ENCODE measurements at places on chromosomes 5 and 9. TPM values are rescaled to one million over a fixed set of nuclear protein-coding genes. Genes with fewer than 3 reads are reported as not detected.

- DNase-seq: no peak
These were observed 44.9 kb upstream of the SNCAIP start for GRCh38 chr5:122267185-122267584.

DNA sequence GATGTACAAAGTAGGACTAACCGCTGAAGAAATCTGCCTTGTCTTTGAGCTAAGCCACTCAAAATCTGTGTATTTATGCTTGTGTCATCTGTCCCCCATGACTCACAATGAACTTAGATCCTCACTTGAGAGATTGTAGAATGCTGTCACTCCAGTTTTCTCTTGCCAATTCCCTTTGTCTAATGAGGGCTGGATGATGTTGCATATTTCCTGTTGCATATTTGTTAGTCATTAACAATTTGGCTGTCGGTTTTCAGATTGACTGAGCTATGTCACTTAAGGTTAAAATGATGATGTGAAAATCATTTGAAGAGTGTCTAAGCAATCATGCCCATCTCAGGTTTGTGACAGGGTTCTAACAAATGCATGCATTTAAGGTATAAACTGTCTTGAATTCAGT, 481.7 kb downstream of the CDH10 start:
- DNase-seq: no peak

GRCh38 chr5:40619421-40619820, 60.3 kb upstream of the PTGER4 start:
- no peak for DNase-seq

DNA sequence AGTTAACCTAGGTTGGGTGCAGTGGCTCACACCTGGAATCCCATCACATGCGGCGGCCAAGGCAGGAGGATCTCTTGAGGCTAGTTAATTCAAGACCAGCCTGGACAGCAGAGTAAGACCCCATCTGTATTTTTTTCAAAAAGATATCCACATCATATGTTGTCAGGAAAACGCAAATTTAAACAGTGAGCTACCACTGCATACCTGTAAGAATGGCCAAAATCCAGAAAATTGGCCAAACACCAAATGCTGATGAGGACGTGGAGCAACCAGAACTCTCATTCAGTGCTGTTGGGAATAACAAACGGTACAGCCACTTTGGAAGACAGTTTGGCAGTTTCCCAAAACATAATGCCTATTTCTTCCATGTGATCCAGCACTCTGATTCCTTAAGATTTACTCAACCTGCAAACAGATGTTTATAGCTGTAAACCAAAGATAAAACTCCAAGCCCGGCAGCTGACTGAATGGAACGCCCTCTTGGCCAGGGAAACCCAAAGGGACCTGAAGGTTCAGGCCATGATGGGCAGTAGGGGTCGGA, 12.4 kb downstream of the CEL start:
- no peak for DNase-seq

- no peak for DNase-seq
These were observed 240.3 kb downstream of the FANCC start for GRCh38 chr9:95077053-95077765.

GRCh38 chr5:26649000-26649399, 389.4 kb downstream of the CDH9 start:
- DNase-seq: no peak

DNA sequence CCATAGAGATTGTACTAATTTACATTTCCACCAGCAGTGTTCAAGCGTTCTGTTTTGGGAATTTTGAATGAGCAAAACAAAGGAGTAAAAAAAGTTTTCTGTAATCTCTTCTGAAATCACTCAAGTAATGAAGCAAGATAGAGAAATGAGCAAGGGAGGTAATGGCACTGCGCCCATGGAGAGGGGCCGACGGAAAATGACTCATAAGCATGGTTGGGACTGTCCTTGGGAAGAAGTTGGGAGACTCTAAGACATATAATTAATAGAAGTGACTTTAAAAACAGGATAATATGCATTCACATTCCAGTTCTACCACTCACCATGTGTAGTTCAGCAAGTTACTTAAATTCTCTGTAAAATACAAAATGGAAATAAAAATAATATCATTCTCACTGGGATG, 62.5 kb upstream of the C5orf46 start:
- no peak for DNase-seq

- no peak for DNase-seq
These were observed 3.6 kb downstream of the SMC5 start for GRCh38 chr9:70262366-70262765.

GRCh38 chr5:150061538-150061995, 24.8 kb downstream of the CSF1R start:
- no peak for DNase-seq

DNA sequence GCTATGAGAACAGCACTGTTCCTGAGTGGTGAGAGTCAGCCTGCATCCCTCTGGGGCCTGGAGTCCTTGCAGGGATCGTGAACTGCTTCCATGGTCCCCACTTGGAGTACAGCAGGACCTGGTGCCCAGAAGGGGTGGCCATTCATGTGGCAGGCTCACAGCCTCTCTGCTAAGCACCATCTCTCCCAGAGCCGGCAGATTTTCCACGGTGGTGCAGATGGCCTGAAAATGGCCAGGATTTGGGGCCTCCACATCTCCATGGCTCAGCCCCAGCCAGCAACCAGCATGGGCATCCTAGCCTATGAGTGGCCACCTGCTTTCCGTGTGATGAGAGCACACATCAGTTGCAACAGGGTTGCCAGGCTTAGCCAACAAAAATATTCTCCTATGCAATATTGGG, 33.9 kb upstream of the SEMA4D start:
- no peak for DNase-seq

- DNase-seq: no peak
These were observed 40.7 kb upstream of the S1PR3 start for GRCh38 chr9:88950341-88951154.

GRCh38 chr9:130666393-130667119, 2.2 kb downstream of the PRDM12 start:
- no peak for DNase-seq

DNA sequence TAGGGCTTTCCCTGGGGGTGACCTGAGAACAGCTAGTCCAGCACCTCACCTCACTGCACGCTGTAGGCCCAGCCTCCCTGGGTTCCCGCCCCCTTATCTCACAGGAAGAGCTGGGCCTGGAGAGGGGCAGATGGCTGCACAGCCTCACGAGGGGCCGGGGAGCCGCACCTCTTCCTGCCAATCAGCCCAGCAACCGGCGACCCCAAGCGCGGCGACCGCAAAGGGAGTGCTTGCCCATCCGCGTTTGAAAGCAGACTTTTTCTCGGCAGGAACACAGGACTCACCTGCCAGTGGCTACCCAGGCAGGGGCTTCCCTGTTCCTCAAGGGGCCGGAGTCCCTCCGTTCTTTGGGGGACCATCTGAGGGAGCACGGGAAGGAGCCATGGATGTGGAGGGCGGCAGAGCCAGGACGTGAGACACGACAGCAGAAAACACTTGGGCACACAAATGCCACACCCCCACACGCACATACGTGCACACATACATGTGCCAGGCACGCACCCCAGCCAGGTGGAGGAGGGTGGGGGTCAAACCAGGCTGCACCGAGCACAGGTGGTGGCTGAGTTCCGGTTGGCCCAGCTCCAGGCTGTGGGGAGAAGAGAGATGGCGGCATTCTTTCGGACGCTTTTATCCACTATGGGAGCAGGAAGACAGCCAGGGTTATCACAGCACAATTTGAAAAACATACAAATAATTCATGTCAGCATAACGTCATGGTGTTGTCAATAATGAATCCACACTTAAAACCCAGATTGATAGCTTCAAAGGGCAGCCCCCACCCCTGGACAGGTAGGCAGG, 11.3 kb downstream of the TMEM250 start:
- no peak for DNase-seq

GRCh38 chr9:75120686-75121085, 32.4 kb downstream of the OSTF1 start:
- DNase-seq: no peak

- no peak for DNase-seq
These were observed 22.7 kb downstream of the RCL1 start for GRCh38 chr9:4815381-4815956.

DNA sequence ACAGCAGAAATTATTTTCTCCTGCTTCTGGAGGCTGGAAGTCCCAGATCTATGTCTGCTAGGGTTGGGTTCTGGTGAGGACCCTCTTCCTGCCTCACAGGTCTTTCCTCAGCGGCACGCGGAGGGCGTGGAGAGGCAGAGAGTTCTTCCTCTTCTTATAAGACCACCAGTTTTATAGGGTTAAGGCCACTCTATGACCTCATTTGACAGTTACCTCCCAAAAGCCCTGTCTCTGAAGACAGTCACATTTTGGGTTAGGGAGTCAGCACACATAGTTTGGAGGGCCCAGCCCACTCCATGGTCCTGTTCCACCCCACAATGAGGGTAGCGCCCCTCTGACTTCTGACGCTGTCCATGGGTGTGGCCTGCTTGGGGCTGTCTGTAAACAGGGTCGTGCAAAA, 46.7 kb downstream of the TRIP13 start:
- DNase-seq: no peak

DNA sequence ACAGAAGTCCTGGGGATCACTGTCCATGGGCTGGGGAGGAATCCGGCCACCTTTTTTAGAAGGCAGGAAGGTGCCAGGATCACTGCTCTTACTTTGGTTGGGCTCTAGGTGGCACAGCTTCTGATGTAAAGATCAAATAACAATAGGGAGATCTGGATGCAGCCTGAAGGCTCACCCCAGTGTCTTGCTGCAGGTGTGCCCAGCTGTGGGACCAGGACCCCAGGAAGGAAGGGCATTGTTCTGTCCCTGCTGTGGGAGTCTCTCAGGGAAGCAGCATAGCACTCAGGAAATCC, 69.6 kb downstream of the DAB2IP start:
- DNase-seq: no peak

- DNase-seq: no peak
These were observed 215.2 kb downstream of the COMMD10 start for GRCh38 chr5:116299746-116300640.

GRCh38 chr9:36985769-36986467, 48.1 kb downstream of the PAX5 start:
- no peak for DNase-seq

GRCh38 chr9:105251733-105252404, 7.4 kb downstream of the SLC44A1 start:
- DNase-seq: no peak

DNA sequence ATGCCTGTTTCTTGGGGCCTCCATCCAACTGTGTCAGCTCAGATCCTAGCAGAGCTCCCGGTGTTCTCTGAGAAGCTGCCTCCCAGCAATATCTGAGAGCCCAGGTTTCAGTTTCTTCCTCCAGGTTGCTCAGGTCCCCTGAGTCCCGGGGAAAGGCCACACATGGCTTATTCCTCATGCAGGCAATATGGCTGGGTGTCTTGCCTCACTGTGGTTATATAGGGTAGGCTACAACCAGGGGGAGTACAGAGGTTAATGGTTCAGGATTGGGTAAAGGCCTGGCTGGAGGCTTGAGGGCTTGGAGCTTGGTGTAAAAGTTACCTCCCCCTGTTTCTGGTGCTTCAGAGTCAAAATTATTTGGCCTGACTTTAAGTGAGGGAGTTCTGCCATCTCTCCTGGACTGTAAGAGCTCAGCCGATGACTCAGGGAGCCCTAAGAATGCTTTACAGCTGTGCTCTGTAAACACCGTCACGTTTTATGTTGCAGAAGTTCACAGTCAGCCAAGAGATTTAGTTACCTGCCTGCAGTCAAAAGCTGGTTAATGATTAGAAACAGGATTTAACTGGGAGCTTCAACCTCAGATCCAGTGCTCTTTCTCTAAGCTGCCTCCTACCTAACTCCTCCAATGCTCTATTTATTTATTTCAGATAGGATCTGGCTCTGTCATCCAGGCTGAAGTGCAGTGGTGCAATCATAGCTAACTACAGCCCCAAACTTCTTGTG, 24.3 kb upstream of the UBAP2 start:
- DNase-seq: no peak

GRCh38 chr5:156707750-156708149, 142.3 kb upstream of the PPP1R2B start:
- no peak for DNase-seq

GRCh38 chr5:135324897-135325650, 74.0 kb downstream of the MACROH2A1 start:
- DNase-seq: no peak

DNA sequence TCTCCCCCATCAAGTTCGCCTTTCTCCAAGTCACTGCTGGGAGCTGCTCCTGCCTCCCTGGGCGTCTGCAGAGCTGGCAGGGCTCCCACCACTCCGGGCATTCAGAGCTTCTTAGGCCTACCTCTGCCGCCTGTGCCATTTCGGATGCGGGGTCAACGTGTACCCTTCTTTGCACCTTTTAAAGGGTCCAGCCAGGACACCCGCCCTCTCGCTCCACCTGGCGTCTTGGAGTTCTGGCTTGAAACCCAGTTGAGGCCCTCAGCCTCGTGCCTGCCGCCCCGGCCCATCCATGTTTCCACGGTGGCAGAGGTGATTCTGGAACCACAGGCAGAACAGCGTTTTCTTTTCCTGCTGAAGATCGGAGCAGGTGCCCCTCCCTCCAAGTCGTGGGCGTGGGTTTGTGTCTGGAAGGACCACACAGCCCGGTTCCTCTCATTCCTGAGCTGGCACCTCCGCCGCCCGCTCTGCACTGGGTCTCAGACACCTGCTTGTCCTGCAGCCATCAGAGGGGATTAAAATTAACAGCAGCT, 32.9 kb downstream of the NDUFS6 start:
- no peak for DNase-seq

- DNase-seq: no peak
These were observed 190.7 kb downstream of the MAPKAP1 start for GRCh38 chr9:125515983-125516940.

GRCh38 chr9:91720313-91720712, 229.7 kb downstream of the ROR2 start:
- DNase-seq: no peak

DNA sequence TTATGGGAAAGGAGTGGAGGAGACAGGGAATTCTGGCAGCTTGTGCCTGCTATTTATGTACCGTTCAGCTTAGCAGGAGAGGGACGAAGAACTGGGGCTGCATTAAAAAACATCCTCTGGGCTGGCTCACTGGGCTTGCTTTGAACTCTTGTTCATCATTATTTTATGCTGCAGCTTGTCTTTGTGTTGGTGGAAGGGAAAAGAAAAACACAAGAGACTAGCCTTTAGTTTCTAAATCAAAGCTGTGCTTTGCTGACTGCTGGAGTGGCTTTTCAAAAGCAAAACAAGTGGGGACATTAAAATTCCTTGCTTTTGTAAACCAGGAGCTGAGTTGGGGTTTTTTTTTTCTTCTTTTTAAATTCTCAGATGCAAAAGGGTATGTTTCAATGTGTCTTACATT, 5.9 kb upstream of the RGMB start:
- no peak for DNase-seq

- no peak for DNase-seq
These were observed at the start of gene IZUMO3 for GRCh38 chr9:24545847-24546522. IZUMO3 (minus strand) TSS chr9:24545897; CDS start chr9:24545649, 248 bp downstream.

- DNase-seq: no peak
These were observed 157.6 kb upstream of the KLF4 start for GRCh38 chr9:107647141-107647540.

GRCh38 chr5:101306391-101307137, 403.5 kb upstream of the ST8SIA4 start:
- DNase-seq: no peak

The AHRR gene
- 3.1 TPM for total RNA-seq

The TLR4 gene
- total RNA-seq: 94.5 TPM

The FBLL1 gene
- not detected for total RNA-seq

The SURF1 gene
- total RNA-seq: 47.6 TPM

The FOXD4 gene
- total RNA-seq: not detected

The TIFAB gene
- not detected for total RNA-seq

The ENTREP1 gene
- total RNA-seq: 0.81 TPM

The CCNO gene
- 0.95 TPM for total RNA-seq

The FBP1 gene
- 6.6 TPM for total RNA-seq

The SSNA1 gene
- 40.6 TPM for total RNA-seq

The DND1 gene
- total RNA-seq: 0.54 TPM

The SLC45A2 gene
- not detected for total RNA-seq

The ARSI gene
- total RNA-seq: 4.3 TPM

The IFNA2 gene
- not detected for total RNA-seq

The ZNF462 gene
- total RNA-seq: 12.3 TPM

The FOXD1 gene
- 6.8 TPM for total RNA-seq

The BHMT2 gene
- 14.2 TPM for total RNA-seq

All from thoracic aorta (tissue), 2 donors.